ENCODE measurements at places on chromosomes 16 and 17.

DNA sequence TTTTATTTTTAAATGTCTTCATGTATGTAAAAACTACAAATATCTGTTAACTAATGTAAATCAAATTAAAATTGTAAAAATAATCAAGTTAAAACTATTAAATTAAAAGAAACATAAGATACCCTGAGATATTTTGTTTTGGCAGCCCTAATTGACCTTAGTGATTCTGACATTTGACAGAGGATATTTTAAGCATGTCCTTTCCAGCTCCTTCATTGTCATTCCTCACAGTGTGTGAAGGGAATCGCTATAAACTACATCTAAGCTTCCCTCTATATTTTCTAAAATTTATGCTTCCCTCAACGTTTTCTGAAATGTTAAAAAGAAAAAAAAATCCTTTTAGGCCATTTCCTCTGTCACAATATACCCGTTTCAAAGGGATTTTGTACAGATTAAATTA is 20.2 kb downstream of the CEP112 start:
- no peaks in the 10 kb centered on the region for H3K36me3 ChIP-seq
- DNase-seq, result no peak
- H3K4me1 ChIP-seq, result no peaks in the 10 kb centered on the region
- H3K4me3 ChIP-seq, result no peak overlapping the region

- H3K27me3 ChIP-seq, result no peaks in the 10 kb centered on the region
- no peak overlapping the region for H3K27ac ChIP-seq
- DNase-seq, result no peak
- no peak overlapping the region for H3K4me3 ChIP-seq
- H3K36me3 ChIP-seq, result no peaks in the 10 kb centered on the region
These were observed 586.0 kb downstream of the TOX3 start for GRCh38 chr16:51960931-51961330.

GRCh38 chr17:78412403-78412802 is 34.0 kb downstream of the PGS1 start:
- peaks cover 26% of the 10 kb centered on the region for H3K4me1 ChIP-seq
- H3K36me3 ChIP-seq, result no peaks in the 10 kb centered on the region
- H3K4me3 ChIP-seq, result no peak overlapping the region
- DNase-seq, result no peak
- H3K27ac ChIP-seq, result no peak overlapping the region
- no peaks in the 10 kb centered on the region for H3K27me3 ChIP-seq

- H3K27me3 ChIP-seq, result no peaks in the 10 kb centered on the region
- DNase-seq, result no peak
- H3K36me3 ChIP-seq, result no peaks in the 10 kb centered on the region
- peaks cover 21% of the 10 kb centered on the region for H3K4me1 ChIP-seq
These were observed 12.4 kb downstream of the TAC4 start for GRCh38 chr17:49835472-49835871.

DNA sequence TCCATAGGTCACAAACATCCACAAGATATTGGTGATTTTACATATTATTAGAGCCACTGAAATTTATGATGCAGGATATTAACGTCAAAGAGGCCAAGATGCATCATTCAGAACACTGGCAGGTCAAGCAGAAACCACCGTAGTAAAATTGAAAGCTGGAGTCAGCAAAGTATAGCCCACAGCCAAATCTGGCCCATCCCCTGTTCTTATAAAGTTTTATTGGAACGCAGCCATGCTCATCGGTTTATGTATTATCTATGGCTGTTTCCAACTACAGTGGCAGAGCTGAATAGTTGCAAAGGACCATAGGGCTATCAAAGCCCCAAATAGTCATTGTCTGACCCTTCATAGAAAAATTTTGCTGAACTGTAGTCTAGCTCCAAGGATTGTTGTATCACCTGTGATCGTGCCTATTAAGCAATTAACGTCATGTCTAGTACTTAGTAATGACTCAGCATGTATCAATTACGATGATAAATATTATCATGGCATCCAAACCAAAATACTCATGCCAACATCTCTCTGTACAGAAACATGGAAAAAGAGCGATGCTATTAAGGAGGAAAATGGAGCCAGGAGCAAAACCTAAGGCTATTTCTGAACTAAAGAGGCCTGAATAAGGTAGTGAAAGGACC is 165.6 kb downstream of the IRX3 start:
- DNase-seq, result no peak
- no peak overlapping the region for H3K27ac ChIP-seq
- no peaks in the 10 kb centered on the region for H3K36me3 ChIP-seq
- no peaks in the 10 kb centered on the region for H3K4me1 ChIP-seq
- no peaks in the 10 kb centered on the region for H3K27me3 ChIP-seq

Data from body of pancreas (tissue), 4 donors.